ENCODE measurements at places on chromosomes 11 and 22.

DNA sequence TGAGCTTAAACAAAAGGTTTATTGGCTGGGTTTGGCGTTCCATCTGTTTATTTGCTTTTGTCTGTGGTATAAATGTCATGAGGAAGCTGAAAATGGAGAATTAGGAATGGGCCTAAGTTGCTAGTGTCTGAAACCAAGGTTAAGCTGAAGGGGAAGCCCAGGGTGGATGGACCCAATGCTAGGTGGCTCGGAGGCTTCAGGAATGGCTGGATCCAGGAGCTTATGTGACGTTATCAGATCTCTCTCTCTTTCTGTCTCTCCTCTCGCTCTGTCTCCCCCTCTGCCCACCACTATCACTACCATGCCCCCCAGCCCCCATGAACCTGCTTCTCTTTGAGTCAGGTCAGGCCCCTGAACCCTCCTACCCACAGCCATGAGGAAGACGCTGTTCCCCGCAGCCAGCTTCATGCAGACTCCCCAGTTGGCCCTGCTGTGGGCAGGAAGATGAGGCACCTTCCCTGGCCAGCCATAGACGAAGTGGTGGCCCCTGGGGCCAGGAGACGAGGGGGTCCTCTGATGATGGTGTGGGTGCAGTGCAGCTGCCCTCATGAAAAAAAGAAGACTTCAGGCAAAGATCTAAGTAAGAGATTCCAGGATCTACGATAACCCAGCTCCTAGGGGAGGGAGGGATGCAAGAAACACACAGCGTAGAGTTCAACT lies 101.5 kb downstream of the BRD1 start:
- DNase-seq: no peak

GRCh38 chr11:70916351-70916750 lies 336.0 kb downstream of the SHANK2 start:
- DNase-seq: no peak

GRCh38 chr11:87125257-87125656 lies 87.5 kb downstream of the TMEM135 start:
- no peak for DNase-seq

GRCh38 chr11:24411791-24412190 lies 85.1 kb upstream of the LUZP2 start:
- no peak for DNase-seq

DNA sequence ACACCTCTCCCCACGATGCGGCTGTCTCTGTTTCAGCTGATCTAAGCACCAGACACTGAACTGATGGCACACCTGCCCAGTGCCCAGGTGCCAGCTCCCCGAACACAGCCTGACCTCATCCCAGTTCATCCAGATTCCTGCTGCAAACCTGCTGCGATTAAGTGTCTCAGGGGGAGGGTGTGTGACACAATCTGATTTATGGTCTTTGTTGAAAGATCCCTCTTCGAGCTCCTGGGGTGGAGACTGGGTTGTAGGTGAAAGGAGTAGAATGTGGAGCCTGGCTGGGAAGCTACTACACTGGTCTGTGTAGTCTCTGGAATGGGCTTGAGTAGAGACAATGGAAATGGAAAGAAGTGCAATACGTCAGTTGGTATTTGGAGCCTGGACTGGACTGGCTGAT lies 390.3 kb downstream of the SHANK2 start:
- no peak for DNase-seq

All from umbilical cord (tissue), 2 donors.